HT1080 (cell line): ENCODE measurements at places on chromosomes 2 and 18. TPM values are rescaled to one million over a fixed set of nuclear protein-coding genes. Genes with fewer than 3 reads are reported as not detected.

The PROM2 gene
- not detected in 2 replicates for total RNA-seq

The STEAP3 gene
- 67.8 and 87.6 TPM in 2 replicates for total RNA-seq

The AMER3 gene
- total RNA-seq, result not detected in 2 replicates

The TLX2 gene
- total RNA-seq, result not detected in 2 replicates

The MBD2 gene
- total RNA-seq, result 35.6 and 45.9 TPM in 2 replicates

The ADD2 gene
- total RNA-seq, result 39.3 and 79.9 TPM in 2 replicates

The CLEC4F gene
- not detected in 2 replicates for total RNA-seq

The PLA2R1 gene
- 0.87 and 1.0 TPM in 2 replicates for total RNA-seq

The ARHGEF4 gene
- total RNA-seq, result 0.72 and 1.2 TPM in 2 replicates

The RANBP2 gene
- total RNA-seq, result 38.4 and 42.0 TPM in 2 replicates

The HOXD12 gene
- total RNA-seq, result 0.10 TPM in 1 of 2 replicates, not detected in the other

The GKN2 gene
- total RNA-seq, result not detected in 2 replicates

The TUBA4B gene
- total RNA-seq, result 0.14 TPM in 1 of 2 replicates, not detected in the other

The GAREM1 gene
- total RNA-seq, result 1.0 and 2.8 TPM in 2 replicates

The PID1 gene
- total RNA-seq, result 4.4 and 4.6 TPM in 2 replicates

The HADHA gene
- 89.4 and 93.6 TPM in 2 replicates for total RNA-seq

The CD302 gene
- 2.6 and 4.9 TPM in 2 replicates for total RNA-seq

The NTSR2 gene
- not detected in 2 replicates for total RNA-seq

The TMEM247 gene
- total RNA-seq, result not detected in 2 replicates

The HTR2B gene
- not detected in 2 replicates for total RNA-seq

The ATRAID gene
- 124 and 132 TPM in 2 replicates for total RNA-seq

The VWA3B gene
- total RNA-seq, result not detected in 2 replicates

The CCDC88A gene
- total RNA-seq, result 26.4 and 28.5 TPM in 2 replicates

The MFSD2B gene
- total RNA-seq, result 0.07 TPM in 1 of 2 replicates, not detected in the other

The MYCN gene
- not detected in 2 replicates for total RNA-seq

The CHST10 gene
- 18.0 and 18.7 TPM in 2 replicates for total RNA-seq

The EMX1 gene
- total RNA-seq, result not detected in 2 replicates

The MDH1B gene
- total RNA-seq, result 0.29 and 1.1 TPM in 2 replicates

The DCDC2C gene
- total RNA-seq, result 0.33 and 1.1 TPM in 2 replicates
